Smooth muscle cell of bladder (primary cell): ENCODE measurements at places on chromosomes 2 and 18. TPM values are rescaled to one million over a fixed set of nuclear protein-coding genes. Genes with fewer than 3 reads are reported as not detected.

The GRHL1 gene
- 0.37 and 0.57 TPM in 2 replicates for total RNA-seq

The SCYGR4 gene
- 0.09 TPM in 1 of 2 replicates, not detected in the other for total RNA-seq

The SOWAHC gene
- total RNA-seq = 5.4 and 6.5 TPM in 2 replicates

The FAM161A gene
- 1.00 and 1.9 TPM in 2 replicates for total RNA-seq

The SLC30A3 gene
- under 0.01 TPM in 1 of 2 replicates, not detected in the other for total RNA-seq

The ABCB11 gene
- not detected in 2 replicates for total RNA-seq

The CCDC121 gene
- 1.3 TPM in 2 replicates for total RNA-seq

The PECR gene
- 14.6 and 16.6 TPM in 2 replicates for total RNA-seq

The STARD6 gene
- total RNA-seq = not detected in 2 replicates

The CXCR2 gene
- total RNA-seq = not detected in 2 replicates

The HRH4 gene
- under 0.01 and 0.18 TPM in 2 replicates for total RNA-seq

The DSG2 gene
- 2.3 and 23.3 TPM in 2 replicates for total RNA-seq

The GKN1 gene
- not detected in 2 replicates for total RNA-seq

The KRTCAP3 gene
- 0.18 TPM in 1 of 2 replicates, not detected in the other for total RNA-seq

The ADRA2B gene
- 0.09 TPM in 1 of 2 replicates, not detected in the other for total RNA-seq

The ERMN gene
- not detected in 2 replicates for total RNA-seq

The MRPS5 gene
- total RNA-seq = 48.8 and 57.8 TPM in 2 replicates

The KLHL30 gene
- 0.46 and 0.57 TPM in 2 replicates for total RNA-seq

The SESTD1 gene
- 14.8 and 22.3 TPM in 2 replicates for total RNA-seq

The HOXD9 gene
- total RNA-seq = 0.18 and 0.28 TPM in 2 replicates

The NGEF gene
- 0.74 and 1.1 TPM in 2 replicates for total RNA-seq

The RAX gene
- total RNA-seq = not detected in 2 replicates

The GLI2 gene
- 6.4 and 11.3 TPM in 2 replicates for total RNA-seq

The PMAIP1 gene
- total RNA-seq = 3.1 and 6.8 TPM in 2 replicates

The IL1RL2 gene
- total RNA-seq = 0.85 and 1.5 TPM in 2 replicates

The SP3 gene
- total RNA-seq = 85.1 and 89.2 TPM in 2 replicates

The GDF7 gene
- total RNA-seq = 0.09 and 0.14 TPM in 2 replicates

The MERTK gene
- total RNA-seq = 0.14 and 0.28 TPM in 2 replicates

The RMDN2 gene
- total RNA-seq = 3.8 and 7.9 TPM in 2 replicates

The LOXHD1 gene
- under 0.01 TPM in 1 of 2 replicates, not detected in the other for total RNA-seq

The BMPR2 gene
- 11.4 and 15.0 TPM in 2 replicates for total RNA-seq

The CNRIP1 gene
- total RNA-seq = 28.4 and 32.9 TPM in 2 replicates

The TMEM37 gene
- total RNA-seq = 0.37 and 0.57 TPM in 2 replicates

The CCDC178 gene
- total RNA-seq = 0.14 and 0.28 TPM in 2 replicates
